ENCODE measurements at places on chromosomes 16 and 17.
A peak's percentile ranks its signal among the peaks of the same experiment; 100 is the strongest.

DNA sequence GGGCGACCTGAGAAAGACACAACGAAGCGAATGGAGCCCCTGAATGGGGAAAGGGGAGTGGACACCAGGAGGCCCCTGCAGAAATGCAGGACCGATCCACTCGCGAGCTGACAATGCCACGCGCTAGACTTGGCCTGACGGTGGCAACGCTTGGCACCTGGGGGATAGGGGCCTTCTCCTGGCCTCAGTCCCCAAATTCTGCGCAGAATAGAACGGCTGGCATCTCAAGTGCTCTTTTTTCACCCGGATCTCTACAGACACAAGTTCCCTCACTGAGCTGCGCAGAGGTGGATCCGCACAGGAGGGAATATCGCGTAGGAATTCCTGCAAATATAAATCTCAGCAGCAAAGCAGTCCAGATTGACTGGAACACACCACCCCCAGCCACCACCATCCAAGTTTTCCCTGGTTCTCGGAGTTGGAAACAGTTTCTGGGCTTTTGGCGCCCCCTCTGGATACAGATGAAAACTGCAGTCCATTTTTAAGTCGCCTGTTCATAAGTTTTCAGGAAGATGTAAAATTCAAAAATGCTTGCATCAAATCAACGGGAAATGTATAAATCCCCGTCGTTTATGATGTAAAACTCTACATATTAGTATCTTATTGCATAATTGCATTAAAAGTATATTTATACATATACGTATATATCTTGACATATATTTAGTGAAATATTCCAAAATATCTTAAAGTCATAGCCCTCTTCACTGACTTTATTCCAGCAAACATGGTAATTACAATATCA lies 2.3 kb upstream of the SOX9 start:
- no peak for DNase-seq

DNA sequence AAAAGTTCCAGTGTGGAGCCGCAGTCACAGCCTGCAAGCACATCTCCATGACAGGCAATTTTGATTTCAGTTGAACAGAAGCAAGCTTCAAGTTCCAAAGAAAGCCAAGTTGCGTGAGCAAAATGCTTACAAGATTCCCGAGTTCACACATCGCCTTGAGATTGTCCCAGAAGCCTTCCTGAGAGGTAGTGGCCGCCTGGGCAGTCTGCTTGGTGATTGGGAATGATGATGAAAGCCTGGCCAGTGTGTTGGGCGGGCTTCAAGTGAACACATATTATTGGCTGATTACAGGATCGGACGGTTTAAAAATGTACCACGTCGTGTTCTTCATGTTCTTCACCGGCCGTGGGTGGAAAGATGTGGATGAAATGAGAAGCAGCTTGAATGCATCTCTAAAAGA lies 185.5 kb downstream of the FOXL1 start:
- no peak for DNase-seq

GRCh38 chr17:72967977-72968585 lies 124.4 kb downstream of the SLC39A11 start:
- no peak for DNase-seq

DNA sequence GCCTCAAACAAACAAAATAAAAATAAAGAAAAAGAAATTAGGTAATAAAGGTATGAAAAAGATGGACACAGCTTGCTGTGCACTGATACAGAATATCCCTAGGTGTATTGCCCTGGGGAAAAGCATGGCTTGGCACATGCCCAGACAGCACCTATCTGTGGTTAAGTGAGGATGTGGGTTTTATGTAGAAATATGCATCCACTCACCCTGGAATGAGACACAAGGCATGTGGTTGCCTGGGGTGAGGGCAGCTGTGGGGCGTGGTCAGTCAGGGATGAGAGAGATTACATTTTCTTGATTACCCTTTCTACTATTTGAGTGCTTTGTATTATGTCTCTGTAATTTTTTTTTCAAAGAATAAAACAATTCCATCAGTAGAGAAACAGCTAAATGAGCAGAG lies 6.9 kb downstream of the PLLP start:
- DNase-seq, result peak; percentile 39

DNA sequence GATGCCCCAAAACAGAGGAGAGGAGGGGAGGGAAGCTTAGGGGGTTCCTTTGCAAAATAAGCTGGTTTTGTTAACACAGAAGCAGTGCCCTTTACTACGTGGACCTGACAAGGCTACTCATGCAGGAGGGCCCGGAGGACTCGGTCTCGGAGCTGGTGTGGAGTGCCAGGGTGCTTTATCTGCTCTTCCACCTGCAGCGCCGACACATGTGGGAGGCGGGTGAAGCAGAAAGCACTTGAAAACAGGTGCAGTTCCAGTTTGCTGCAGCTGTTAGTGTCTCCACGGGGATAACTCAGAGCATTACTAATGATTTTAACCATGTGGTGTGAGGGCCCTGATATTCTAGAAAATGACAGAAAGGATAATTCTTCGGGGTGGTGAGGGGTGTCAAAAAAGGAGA lies 35.0 kb upstream of the MNT start:
- DNase-seq, result no peak

DNA sequence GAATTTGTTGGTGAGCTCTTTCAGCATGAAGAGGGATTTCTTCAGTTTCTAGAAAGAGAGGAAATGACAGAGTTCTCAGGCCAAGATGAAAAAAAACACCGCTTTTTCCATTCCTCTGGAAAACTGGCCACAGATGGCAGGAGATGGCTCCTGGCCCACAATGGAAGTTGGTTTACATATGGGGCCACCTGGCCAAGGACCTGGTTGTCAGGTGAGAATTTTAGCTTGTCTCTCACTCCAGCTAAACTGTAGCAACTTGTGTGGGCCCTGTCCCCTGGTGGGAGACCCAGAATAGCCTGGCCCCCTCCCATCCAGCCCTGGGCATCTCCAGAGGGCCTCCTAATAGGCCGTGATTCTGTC lies 33.6 kb downstream of the LGALS9 start:
- DNase-seq, result no peak

DNA sequence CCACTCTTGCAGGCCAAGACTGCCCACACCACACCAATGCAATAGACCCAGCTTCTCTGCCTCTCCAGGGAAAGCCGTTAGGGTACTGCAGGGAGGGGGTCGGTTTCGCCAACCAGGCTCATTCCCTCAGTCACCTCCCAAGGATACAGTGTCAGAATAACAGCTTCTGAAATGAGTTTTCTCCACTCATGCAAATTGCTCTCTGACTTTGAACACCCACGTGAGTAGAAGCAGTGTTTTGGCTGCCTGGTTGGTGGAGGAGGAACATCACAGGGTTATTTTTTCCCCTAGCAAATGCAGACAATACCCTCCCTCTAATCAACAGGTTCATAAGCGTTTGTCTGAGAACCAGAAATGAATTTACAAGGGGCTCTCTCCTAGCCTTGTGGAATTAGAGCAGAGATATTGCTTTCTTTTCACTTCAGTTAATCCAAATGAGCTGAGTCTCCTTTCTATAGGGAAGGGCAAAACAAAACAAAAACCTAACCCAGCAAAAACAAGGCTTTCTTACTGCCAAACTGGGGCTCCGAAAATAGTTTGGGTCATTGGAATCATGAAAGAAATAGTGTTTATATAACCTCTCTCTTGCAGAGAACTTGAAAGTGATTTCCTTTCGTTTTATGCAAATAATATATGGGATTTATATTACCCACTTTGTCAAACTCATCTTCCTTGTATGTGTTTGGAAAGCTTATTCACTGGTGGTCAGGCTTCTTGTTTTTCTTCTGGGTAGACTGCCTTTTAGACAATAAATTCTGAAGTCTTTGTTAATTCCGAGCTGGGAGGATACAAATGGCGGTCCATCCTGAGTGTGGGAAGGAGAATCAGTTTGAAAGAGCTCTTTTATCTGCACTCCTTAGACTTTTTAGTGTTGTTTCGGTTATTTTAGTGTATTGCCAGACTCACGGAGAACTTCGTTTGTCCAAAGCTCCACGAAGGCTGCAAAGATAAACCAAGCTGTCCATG lies 229.9 kb downstream of the MSI2 start:
- no peak for DNase-seq

- DNase-seq, result no peak
Observed at GRCh38 chr17:12996357-12996756, 21.5 kb downstream of the ELAC2 start.

DNA sequence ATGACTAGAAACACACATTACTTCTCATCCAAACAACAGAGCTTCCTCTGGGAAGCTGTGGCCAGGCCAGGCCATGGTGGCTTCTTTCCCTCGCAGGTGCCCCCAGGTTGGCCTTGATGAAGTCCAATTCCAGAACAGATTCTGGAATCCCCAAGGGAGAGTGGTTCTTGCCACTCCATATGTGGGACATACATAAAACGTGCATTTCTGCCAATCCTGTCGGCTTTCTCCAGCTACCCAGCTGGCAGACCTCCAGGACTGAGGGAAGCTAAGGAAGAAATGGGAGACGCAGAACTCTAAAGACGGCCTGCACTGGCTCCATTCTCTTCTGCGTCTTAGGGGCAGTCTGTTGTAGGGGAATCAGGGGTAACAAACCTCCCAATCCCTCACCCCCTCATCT lies 219.2 kb upstream of the CDH5 start:
- DNase-seq, result no peak

GRCh38 chr16:21166561-21166961 lies 8.1 kb downstream of the LDAF1 start:
- no peak for DNase-seq

DNA sequence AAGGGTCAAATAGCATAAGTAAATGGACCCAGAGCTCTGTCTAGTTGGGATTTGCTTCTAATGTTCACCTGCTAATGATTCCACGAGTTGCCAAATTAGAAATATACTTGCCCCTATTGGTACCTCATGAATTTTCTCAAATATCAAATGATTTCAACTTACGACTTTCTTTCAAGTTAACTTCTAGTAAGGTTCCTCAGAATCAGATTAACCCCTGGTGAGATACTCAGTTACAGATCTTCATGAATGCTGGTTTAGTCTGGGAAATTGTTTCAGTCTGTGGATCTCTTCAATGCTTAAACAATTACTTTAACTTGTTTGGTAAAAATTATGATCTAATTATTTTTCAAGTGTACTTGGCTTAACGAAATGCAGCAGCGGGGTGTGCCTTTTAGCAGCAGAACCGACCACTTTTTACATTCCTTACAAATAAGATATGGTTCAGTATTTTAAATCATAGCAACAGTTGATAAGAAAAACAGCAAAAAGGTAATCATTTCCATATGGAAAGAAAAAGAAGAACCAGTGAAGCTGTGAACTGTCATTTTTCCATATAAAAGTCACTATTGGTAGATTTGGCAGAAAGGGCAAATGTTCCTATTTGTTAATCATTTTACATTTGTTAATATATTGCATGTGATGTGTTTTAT lies 34.5 kb downstream of the TUBD1 start:
- no peak for DNase-seq

- no peak for DNase-seq
Observed at GRCh38 chr16:53111078-53111791, 56.4 kb downstream of the CHD9 start.

DNA sequence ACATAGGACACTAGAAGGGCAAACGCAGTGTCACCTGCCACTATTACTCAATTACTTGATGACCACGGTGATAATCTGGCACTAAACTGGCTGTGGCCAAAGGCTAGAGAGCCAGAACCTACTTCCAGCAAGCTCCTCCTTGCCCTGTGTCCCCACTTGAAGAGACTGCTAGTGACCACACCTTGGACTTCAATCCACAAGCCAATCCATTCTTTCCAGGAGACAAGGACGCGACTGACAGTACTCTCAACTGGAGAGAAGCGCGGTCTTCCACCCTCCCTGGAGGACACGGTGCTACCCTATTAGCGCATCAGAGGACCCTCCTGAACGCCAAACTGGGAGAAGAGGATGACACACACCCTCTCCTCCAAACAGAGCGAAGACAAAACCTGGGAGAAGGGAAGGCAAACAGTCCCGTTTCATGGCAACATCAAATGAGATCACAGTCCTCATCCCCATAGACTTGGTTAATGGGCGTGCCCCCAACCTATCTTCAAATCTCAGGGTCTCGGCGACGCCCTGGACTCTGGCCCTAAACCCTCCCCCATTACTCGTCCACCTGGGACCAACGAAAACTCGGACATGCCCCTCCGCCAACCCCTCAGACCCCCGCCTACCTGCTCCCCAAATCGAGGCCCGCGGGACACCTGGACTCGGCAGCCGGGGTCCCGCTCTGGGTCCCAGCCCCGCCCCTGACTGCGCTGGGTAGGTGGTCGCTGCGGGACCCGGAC lies 508 bp downstream of the FLCN start:
- no peak for DNase-seq

GRCh38 chr17:11485336-11486100 lies 112.8 kb upstream of the DNAH9 start:
- DNase-seq, result no peak

- DNase-seq, result no peak
Observed at GRCh38 chr17:4852567-4853207, 19.5 kb downstream of the MINK1 start.

GRCh38 chr16:48284772-48285409 lies 37.6 kb upstream of the ABCC11 start:
- no peak for DNase-seq

GRCh38 chr17:36198831-36199465 lies 2.4 kb upstream of the CCL3L1 start:
- no peak for DNase-seq

DNA sequence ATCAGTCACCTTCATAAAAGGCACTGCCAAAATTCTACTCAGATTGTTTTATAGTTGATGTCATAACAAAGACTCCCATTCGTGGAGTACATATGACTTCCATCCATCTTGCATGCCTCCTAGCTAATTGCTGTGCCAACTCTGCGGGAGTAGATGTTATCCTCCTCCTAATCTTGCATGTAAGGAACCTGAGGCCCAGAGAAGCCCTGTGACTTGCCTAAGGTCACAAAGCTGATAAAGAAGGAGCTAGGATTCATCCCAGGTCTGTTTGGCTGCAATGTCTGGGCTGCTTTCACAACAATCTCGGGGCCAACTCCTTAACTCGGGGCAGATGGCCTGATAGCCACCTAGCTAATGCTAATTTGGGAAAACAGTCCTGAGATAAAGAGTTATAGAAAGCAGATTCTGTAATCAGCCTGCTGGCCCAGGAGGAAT lies 87.3 kb downstream of the YPEL2 start:
- DNase-seq, result no peak

GRCh38 chr17:51427323-51427811 lies 167.0 kb downstream of the UTP18 start:
- no peak for DNase-seq

DNA sequence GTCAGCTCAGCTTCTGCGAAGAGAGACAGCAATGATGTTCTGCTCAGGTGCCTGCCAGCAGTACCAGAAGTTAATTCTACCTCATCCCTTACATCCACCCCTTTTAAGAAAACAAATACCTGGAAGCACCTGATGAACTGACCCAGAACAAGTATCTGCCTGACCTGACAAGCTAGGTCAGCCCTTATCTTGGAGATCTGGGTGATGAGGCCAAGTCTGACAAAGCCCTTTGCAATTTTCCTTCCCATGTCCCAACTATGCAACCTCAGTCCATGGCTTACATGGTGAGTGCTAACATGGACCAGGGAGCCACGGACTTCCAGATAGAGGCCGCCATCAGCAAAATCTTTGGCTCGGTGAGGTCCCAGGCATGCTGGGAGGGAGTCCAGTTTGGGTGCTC lies 3.6 kb downstream of the ACADVL start:
- DNase-seq, result no peak

All from stimulated activated CD4-positive, alpha-beta T cell treated with anti-CD3 and anti-CD28 coated beads, Interleukin-12 subunit alpha, Interleukin-12 subunit beta, amount 100 ng/mL, for 24 hours (primary cell).